ENCODE measurements at places on chromosomes 4 and X.

DNA sequence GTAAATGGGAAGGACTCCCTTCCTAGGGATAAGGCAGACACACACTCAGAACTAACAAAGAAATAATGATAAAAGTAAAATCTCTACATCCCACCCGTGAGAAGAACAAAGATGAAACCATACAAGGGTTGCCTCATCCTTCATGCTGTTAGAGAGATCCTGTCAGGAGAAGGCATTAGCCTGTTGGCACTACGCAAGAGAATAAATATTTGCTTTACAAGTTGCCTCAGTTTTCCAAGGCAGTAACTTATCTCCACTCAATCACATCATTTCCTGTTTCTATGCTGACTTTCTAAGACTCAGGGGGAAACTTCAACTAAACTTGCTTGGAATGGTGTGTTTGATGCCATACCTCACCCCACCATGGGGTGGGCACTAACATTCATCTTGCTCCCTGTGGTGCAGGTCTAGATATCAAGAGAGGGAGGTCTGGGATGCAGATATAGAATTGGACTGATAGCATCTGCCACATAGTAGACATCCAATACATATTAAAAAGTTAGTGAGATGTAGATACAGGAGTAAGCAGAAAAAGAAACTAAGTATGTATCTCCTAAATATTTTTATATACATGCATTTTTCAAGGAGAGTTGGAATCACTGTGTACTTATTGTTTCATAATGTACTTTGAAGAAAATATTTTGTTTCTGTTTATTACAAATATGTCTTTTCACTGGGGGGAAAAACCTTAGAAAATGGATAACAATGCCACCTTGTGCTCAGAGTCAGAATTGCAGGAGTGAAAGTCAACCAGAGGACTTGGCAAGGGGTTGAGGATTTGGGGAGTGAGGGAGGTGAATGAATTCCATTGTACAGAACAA lies 57.2 kb upstream of the BEX4 start:
- no peak for DNase-seq

DNA sequence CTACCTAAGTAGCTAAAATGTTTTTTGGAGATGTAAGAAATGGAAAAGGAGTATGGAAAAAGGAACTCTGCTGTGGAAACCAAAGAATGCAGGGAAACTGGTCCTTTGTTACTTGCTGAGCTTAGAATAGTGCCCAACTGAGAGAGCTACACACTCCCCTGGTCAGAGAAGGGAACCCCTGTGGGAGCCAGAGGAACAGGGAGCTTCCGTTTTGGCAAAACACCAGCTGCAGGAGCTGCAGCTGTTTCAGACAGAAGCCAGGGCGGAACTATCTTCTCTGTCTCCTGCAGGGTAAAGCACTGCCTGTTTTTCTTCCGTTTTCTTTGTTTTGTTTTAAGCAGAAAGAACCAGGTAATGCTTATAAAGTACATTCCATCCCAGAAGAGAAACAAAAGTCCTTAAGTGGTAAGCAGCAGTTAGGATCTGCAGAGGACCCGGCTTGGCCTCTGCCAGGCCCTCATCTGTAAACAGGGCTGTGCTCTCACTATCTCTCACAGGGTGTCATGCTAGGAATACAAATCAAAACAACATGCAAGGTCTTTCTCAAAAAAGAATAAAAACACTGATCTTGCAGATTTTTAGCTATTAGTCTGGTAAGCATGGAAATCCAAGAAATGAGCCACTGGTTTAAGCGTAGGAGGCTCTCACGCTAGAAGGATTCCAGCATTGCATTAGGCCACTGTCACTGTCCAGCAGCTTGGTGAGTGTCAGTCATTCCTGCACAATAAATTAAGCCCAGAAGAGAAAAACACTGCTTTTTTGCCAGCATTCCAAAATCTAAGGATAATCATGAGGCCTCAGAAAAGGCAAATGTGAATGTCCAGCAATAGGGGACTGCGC lies 76.1 kb downstream of the CHST7 start:
- DNase-seq: no peak

DNA sequence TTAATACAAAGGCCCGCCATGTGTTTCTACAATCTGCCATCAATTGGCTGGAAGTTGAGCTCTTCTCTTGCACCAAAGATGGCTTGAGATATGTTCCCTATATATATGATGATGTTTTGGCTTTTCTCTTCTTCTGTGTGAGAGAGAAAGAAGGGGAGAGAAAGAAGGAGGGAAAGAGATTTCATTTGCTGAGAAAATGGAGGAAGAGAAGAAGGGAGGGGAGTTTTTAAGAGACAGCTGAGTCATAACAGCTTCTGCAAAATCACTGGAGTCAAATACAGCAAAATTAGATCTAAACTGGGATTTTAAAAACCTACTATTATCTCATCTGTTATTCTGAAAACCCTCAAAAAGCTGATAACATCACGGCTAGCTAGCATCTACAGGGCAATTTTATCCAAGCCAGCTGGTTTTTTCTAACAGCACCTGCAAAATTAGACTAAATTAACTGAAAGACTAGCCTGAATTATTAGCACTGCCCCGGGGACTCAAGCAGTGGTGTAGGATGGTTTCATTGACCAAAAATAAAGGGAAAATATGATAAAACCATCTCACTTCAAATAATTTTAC lies 647.6 kb upstream of the ACTRT1 start:
- no peak for DNase-seq

DNA sequence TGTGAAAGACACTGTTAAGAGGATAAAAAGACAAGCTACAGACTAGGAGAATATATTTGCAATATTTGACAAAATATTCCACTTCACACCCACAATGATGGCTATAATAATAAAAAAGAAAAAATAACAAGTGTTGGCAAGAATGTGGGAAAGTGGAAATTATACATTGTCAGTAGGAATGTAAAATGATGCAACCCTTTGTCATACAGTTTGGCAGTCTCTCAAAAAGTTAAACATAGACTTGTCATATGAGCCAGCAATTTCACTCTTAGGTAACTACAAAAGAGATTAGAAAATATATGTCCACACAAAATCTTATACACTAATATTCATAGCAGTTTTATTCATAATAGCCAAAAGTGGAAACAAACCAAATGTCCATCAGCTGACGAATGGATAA lies 5.2 kb upstream of the RADX start:
- no peak for DNase-seq

DNA sequence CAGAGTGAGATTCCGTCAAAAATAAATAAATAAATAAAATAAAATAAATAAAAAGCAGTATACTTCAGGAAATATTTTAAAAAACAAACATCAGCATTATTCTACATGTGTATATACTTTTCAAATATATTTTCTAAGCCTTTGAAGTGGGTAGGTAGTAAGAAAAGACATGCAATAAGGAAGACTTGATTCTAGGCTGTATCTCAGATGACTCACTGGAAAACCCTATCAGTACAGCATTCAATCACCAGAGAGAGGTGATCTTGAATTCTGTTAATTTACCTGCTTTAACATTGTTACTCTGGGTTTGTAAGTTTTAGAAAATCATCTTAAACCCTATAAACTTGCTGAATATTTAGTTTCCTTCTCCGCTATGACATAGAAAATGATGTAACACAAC lies 106.6 kb upstream of the NAP1L5 start:
- no peak for DNase-seq

DNA sequence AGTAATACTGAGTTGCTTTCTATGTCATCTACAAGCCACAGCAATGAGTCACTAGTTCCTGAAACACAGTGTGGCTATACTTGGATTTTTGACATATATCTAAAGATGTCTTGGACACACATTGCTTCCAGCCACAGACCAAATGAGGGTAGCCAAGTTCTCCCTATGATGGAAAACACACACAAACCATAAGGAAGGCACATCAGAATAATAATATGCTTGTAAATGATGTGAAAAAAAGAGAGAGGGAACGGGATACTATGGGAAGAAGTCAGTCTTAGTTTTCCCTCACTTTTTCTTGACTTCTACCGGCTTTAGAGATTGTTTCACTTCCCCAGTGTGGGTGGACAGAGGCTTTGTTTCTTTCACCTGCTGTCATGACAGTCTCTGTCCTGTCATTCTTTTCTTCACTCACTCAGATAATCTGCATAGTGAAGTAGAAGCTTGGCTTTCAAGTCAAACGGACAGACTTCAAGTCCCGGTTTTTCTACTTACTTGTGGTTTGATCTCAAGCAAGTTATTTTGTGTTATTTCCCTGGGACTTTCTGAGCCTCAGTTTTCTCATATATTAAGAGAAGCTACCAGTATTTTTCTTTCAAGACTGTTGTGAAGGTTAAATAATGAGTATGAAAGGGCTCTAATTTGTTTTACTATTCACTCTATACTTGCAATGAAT lies 34.7 kb downstream of the P2RY10 start:
- DNase-seq: no peak

DNA sequence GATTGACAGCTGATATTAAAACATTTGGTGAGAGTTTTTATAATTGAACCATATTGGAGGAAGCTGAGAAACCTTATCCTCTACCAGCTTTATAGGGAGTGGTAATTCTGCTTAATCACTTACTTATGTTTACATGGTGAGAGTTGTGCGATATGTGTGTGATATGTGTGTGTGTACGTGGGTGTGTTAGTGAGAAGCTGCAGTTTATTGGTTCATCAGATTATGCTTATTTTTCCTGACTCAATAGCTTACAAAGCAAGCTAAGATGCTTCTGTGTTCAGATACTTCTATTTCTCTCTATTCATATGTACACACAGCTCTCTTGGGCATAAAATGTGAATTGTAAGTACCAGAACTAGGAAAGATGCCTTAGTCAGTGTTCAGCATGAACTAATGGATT lies 343.7 kb downstream of the GRIA2 start:
- no peak for DNase-seq

GRCh38 chr4:150942539-150942938 lies 72.5 kb downstream of the LRBA start:
- DNase-seq: no peak

DNA sequence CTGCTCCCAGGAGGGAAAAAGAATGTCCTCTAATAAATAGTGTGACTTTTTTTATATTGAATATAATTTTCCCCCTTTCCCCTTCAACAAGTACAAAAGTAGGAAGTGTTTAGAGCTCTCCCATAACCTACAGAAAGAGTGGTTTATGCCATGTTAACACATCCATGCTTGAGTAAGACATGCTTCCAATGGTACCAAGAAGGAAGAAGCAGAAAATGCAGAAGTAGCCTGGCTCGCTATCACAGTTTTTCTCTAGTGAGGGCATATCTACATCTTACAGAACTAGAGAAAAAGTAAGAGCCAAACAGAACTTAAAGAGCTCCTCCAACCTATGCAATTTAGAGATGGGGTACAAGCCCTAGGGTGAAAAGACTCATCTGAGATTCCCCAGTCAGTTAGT lies 82.5 kb downstream of the ARHGEF9 start:
- no peak for DNase-seq

GRCh38 chr4:42649870-42650269 lies 7.0 kb downstream of the ATP8A1 start:
- no peak for DNase-seq

GRCh38 chrX:27242581-27242980 lies 220.6 kb downstream of the PPP4R3C start:
- DNase-seq: no peak

DNA sequence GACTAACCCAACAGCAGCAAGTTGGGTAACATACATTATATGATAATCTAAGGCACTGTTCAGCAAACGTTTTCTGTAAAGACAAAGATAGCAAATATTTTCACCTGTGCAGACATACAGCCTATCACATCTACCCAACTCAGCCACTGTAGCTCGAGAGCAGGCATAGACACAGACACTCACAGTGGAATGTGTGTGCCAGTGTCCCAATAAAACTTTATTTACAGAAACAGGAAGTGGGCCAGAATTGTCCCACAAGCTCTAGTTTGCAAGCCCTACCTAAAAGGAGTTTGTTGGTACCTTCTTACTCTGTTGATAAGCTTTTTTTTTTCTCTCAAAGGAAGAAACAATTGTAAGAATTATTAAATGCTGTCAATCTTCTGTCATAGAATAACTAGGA lies 11.9 kb upstream of the FAM9A start:
- DNase-seq: no peak

DNA sequence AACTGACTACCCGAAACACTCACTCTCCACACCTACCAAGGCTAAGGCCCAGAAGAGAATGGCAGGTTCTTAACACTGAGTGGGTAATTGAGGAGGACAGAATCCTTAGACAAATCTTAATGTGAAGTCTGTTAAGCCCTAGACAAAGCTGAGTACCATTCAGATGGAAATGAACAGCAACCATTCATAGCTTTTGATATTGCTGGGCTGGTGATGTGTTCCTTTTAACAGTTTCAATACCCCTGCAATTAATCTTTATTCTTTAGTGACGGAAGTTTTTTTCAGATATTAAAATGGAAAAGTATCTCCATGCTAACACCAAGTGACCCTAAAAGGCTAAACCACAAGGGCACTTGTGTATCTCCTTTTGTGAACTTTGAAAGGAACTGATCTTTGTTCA lies 334.9 kb downstream of the OPHN1 start:
- DNase-seq: no peak

DNA sequence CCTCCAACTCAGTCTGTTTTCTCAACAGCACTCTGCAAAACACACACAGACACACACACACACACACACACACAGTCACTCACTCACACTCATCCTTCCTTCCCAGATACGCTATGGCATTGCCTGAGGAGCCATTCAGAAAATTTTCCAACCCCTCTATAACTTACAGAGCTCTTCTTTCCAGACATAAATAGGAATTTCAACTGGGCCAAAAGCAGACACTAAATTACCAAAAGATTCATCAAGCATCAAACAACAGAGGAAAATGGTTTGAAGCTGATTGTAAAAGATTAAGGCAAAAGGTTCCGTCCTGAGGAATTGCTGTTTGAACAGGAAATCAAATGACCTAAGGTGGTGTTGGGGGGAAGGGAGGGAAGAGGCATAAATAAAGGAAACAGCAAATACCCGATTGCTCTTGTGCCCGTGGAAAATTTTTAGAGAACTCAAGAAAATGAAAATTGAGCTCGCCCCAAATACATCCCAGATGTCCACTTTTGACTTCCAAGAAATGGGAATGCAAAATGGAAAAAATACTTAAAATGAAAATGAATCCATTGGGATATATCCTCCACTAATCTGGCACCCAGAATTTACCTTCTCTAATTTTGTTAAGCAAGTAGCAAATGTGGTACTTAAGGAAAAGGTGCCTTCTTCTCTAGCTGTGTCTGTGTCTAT lies 183.6 kb downstream of the QDPR start:
- no peak for DNase-seq

- DNase-seq: no peak
Measured at GRCh38 chr4:55378617-55379467, 16.9 kb upstream of the TMEM165 start.

Measured in coronary artery (tissue), 2 donors.